Hippocampal formation (tissue), 2 donors: ENCODE measurements at places on chromosomes 7 and 10.

GRCh38 chr7:131623154-131623553, 66.7 kb upstream of the PODXL start:
- no peak for DNase-seq

DNA sequence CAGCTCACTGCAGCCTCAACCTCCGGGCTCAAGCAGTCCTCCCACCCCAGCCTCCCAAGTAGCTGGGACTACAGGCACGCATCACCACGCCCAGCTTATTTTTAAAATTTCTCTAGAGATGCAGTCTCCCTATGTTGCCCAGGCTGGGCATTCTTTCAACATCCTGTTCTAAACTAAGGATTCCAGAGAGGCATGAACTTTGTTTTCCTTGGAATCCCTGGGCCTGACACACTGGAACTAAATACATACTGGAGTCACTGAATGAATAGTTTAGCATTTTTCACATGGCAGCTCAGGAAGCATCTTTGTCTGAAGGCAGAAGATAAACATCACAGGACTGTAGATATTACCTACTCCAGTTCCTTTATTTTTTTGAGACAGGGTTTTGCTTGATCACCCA, 108.7 kb downstream of the ITIH5 start:
- DNase-seq: no peak

DNA sequence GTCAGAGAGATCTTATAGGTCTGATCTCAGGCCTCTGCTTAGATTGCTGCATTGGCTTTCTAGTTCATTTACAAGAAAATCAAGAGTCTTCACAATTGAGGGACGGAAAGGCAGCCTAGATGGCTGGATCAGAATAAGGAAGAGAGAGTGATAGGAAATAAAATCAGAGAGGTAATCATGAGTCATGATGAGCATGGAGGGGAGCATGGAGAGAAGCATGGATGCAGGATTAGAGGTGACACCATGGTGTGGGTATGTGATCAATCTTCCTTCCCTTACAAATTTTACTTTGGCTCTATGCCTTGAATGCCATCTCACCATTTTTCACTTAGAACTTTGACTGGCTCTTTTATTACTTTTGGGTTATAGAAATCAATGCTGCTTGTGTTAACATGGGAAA, 1.4 kb downstream of the BCCIP start:
- no peak for DNase-seq

DNA sequence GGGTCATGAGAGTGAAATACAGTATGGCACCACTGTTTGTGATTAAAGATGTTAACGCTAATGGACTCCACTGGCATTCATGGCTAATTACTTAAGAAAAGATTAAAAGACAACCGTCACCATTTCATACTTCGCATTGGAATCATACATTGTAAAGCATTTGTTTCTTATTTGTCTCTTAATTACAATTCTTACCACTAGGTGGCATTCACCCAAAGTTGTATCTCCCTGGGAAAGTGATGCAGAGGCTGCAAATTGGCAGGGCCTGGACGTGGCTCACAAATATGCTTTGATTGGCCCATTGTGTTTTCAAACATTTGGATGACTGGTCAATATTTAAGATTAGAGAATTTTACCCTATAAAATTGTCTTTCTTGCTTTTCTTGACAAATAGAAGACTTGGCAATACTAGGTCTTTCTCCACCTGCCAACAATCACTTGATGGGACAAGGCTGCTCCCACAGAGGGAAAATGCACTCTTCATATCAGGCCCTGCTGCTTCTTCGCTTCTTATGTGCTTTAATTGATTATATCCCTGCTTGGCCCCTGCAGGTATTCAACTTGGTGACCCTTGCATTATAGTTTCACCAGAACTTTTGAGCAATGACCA, 72.1 kb upstream of the STARD3NL start:
- DNase-seq: no peak

- DNase-seq: no peak
Observed at GRCh38 chr10:71807557-71808510, 34.5 kb upstream of the VSIR start.

DNA sequence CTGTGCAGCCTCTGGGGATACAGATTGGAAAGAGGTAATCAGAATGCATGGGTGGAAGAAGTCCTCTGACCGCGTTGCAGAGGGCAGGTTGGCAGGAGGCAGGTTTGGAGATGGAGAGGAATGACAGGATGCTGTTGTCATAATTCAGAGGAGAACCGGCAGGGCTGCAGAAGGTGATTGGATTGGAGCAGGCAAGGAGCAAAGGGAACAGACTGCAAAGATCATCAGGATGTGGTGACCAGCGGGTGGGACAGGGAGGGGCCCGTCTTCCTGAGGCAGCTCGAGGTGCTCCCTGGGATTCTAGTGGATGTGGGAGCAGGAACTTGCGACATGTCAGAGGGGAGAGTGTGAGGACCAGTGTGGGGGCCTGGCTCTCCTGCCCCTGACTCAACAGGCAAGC, 78.5 kb upstream of the PPIF start:
- no peak for DNase-seq

DNA sequence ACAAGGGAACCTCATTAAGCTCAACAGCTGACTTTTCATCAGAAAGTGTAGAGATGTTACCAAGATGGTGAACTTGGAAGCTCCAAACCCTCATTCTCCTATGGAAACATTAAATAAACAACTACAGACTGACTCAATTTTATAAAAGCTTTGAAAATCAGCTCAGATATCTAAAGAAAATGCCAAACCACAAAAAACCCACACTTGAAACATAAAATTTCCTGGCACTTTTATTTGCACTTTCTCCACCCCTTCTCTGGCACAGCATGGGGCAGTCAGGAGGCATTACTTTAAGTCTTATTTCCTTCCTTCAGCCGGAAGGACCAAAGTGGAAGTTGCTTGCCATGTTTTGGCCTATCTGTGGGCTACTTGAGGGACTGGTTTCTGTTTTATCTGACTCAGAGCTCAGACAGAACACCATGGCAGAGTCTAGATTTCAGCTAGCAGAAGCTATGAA, 114.7 kb downstream of the ODAD2 start:
- DNase-seq: no peak

DNA sequence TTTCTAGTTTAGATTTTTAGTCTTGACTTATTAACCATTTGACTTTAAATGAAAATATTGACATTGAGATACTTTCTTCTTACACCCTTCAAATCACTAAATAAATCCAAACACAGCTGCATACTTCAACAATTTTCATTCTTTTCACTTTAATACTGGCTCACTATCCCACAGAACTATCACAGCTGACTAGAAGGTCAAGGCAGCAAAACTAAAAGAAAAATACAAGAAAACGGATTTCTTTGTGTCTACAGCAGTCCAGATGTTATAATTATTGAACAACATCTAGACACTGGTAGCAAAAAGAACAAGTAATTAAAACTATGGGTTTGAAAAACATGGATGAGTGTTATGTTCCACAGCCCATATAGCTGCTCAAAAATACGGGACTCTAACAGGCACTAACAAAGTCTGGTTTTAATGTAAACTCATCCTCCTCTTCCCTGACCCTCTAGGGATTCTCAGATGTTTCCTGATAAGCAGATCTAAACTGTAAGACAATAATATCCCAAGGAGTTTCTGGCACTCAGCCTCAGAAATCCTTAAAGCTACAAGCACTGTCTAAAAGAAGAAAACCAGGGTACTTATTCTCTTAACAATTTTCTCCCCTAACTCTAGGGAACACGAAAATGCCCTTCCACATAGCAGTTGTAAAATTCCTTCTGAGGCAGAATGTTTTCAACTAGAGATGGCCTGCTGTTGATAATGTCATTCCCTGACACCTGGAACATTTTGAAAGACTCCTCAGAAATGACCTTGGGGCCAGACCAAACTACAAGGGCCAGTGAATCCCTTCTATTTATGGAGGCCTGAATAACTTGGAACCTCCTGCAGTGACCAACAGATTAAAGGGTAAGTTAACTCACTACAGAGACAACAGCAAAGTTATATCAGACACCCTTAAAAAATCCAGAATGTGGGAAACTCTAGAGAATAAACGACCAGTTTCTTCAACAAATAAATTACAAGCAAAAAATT, 12.8 kb downstream of the DNMBP start:
- no peak for DNase-seq

- DNase-seq: no peak
Observed at GRCh38 chr10:13892001-13892491, 305.3 kb downstream of the PRPF18 start.
